ENCODE measurements at places on chromosomes 4 and X. TPM values are rescaled to one million over a fixed set of nuclear protein-coding genes. Genes with fewer than 3 reads are reported as not detected.

The FHIP1A gene
- total RNA-seq = 3.4 TPM

The MCTS1 gene
- total RNA-seq = 57.4 TPM

The XAGE2 gene
- total RNA-seq = not detected

The AADAT gene
- total RNA-seq = 9.4 TPM

The N4BP2 gene
- 9.4 TPM for total RNA-seq

The GAGE13 gene
- 9.5 TPM for total RNA-seq

The LUZP4 gene
- total RNA-seq = not detected

The NDNF gene
- total RNA-seq = 0.29 TPM

The SHROOM3 gene
- total RNA-seq = 11.7 TPM

The PDCL2 gene
- total RNA-seq = 3.0 TPM

The PNMA6E gene
- total RNA-seq = not detected

The PNCK gene
- total RNA-seq = 2.5 TPM

The GAGE1 gene
- 37.1 TPM for total RNA-seq

The ASB12 gene
- total RNA-seq = not detected

The SLIT2 gene
- 2.9 TPM for total RNA-seq

The IL15 gene
- 1.5 TPM for total RNA-seq

The LYAR gene
- 97.9 TPM for total RNA-seq

The PIM2 gene
- 21.2 TPM for total RNA-seq

The GRK4 gene
- 3.2 TPM for total RNA-seq

The AGTR2 gene
- total RNA-seq = not detected

The HTN3 gene
- total RNA-seq = not detected

The BGN gene
- total RNA-seq = 7.9 TPM

The BEND2 gene
- total RNA-seq = not detected

The ZNF827 gene
- total RNA-seq = 14.7 TPM

The CSAG3 gene
- 11.0 TPM for total RNA-seq

The FATE1 gene
- not detected for total RNA-seq

The GPRIN3 gene
- total RNA-seq = 0.27 TPM

The KLF8 gene
- total RNA-seq = not detected

The SPANXN3 gene
- not detected for total RNA-seq

The PASD1 gene
- 0.05 TPM for total RNA-seq

The ADH6 gene
- not detected for total RNA-seq

The CXorf65 gene
- total RNA-seq = not detected

The USP17L13 gene
- total RNA-seq = not detected

The CCDC158 gene
- total RNA-seq = not detected

The CDS1 gene
- 0.68 TPM for total RNA-seq

The JAKMIP1 gene
- not detected for total RNA-seq

The CSTF2 gene
- 49.9 TPM for total RNA-seq

The MAGEA2B gene
- 45.3 TPM for total RNA-seq

The NOX1 gene
- total RNA-seq = not detected

The ADH1B gene
- not detected for total RNA-seq

The ANAPC4 gene
- total RNA-seq = 21.2 TPM

The ADH1A gene
- not detected for total RNA-seq

The PPEF2 gene
- not detected for total RNA-seq

The TMEM271 gene
- not detected for total RNA-seq

The GPR34 gene
- total RNA-seq = not detected

The ANKRD50 gene
- total RNA-seq = 27.1 TPM

The MAGEE2 gene
- total RNA-seq = not detected

The STARD8 gene
- 2.1 TPM for total RNA-seq

The MAGEA12 gene
- total RNA-seq = 115 TPM

The ATOH1 gene
- total RNA-seq = not detected

The FGF5 gene
- not detected for total RNA-seq

The TMSB15A gene
- 0.68 TPM for total RNA-seq

The FGF2 gene
- total RNA-seq = 14.6 TPM

The RS1 gene
- not detected for total RNA-seq

The NONO gene
- total RNA-seq = 657 TPM

The TMEM144 gene
- total RNA-seq = 2.3 TPM
